ENCODE measurements at places on chromosomes 5 and 9. TPM values are rescaled to one million over a fixed set of nuclear protein-coding genes. Genes with fewer than 3 reads are reported as not detected.

DNA sequence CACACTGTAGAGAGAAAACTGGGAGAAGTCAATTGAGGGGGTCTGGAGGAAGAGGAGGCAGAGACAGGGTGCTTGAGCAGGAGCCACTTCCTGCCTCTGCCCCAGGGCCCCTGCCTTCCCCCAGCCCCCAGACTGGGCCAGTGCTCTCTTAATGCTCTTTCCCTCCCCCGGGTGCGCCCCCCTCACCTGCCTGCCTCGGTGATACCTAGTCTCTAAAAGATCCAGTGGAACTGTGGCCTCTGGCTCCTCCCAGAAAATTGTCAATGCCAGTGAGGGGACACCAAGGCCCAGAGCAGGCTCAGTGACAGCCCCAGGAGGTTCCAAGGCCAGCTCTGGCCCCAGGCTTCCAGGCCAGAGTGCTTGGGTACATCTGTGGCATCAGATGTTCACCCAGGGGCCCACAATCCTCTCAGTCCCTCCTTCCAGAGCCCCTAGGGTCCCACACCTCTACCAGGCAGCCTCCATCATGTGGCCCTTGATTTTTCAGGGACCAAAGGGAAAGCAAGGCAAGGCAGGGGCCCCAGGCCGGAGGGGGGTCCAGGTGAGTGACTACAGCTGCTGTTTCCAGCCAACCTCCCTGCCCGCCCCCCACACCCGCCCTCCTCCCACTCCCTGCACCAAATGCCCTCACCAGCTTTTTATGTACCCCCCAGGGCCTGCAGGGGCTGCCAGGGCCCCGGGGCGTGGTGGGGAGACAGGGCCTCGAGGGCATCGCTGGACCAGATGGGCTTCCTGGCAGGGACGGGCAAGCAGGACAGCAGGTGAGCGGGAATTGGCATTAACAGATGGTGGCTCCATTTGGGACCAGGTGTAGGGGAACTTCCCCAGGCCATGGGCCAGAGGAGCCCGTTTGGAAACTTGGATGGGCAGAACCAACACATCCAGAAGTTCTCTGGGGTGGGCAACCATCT lies 33.1 kb upstream of the ORM1 start:
- DNase-seq: no peak

DNA sequence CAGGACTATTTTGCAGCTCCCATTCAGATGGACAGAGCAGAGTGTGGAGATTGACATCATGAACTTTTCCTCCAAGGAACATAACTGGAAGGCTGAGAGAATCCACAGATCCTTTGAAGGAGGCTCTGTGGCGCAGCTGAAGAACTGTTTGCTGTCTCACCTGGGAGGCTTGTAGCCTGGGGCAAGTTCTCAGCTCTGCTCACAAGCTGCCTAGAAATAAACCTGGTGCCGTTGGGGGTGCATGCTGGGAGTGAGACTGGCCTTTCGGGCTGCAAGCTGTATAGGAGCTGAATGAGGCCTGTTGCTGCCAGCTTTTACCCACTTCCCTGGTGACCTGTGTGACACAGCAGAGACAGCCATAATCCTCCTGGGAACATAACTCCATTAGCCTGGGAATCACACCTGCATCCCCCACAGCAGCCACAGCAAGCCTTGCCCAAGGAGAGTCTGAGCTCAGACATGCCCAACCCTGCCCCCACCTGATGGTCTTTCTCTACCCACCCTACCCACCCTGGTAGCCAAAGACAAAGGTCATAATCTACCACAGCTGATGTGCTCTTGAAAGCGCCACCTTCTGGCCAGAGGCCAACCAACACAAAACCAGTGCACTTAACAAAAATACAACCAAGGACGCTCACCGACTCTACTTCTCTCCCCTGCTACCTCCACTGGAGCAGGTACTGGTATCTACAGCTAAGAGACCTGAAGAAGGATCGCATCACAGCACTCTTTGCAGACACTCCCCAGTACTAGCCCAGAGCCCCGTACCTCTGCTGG lies 205.1 kb upstream of the MRPS30 start:
- no peak for DNase-seq

The PCDHB16 gene
- 0.33 TPM for total RNA-seq

The LRRC19 gene
- not detected for total RNA-seq

All from mammary epithelial cell (primary cell).